Activated CD8-positive, alpha-beta T cell treated with anti-CD3 and anti-CD28 coated beads, Interleukin-2, amount 10 ng/mL, durations not matched to agents 7 days and 5 days (primary cell): ENCODE measurements at places on chromosomes 11 and 22.
A peak's percentile ranks its signal among the peaks of the same experiment; 100 is the strongest.

GRCh38 chr11:86670181-86670580, 2.2 kb downstream of the ME3 start:
- no peak for DNase-seq

DNA sequence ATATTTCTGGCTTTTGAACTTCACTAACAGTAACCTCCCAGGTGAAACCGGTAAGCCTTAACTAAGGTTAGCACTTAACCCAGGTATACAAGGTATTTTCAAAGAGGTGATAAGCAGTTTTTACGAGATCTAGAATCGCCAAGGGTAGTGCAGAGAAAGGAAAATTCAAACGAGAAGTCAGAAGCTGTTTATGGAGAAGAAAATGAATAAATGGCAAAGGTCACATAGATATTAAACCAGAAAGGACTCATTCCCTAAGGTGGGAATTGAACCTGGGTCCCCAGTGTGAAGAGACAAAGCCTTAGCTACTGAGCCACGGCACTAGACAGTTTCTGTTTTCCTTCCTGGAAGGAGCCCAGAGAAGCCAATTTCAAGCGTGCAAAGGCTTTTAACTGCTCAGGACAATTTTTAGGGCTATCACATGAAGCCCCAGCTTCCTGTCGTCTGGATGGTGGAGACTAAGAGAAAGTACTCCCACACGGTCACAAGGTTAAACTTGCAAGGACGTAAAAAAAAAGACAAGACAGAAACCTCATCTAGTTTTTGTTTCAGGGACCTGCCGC, 5.7 kb upstream of the C1QTNF6 start:
- peak; percentile 70 for DNase-seq

DNA sequence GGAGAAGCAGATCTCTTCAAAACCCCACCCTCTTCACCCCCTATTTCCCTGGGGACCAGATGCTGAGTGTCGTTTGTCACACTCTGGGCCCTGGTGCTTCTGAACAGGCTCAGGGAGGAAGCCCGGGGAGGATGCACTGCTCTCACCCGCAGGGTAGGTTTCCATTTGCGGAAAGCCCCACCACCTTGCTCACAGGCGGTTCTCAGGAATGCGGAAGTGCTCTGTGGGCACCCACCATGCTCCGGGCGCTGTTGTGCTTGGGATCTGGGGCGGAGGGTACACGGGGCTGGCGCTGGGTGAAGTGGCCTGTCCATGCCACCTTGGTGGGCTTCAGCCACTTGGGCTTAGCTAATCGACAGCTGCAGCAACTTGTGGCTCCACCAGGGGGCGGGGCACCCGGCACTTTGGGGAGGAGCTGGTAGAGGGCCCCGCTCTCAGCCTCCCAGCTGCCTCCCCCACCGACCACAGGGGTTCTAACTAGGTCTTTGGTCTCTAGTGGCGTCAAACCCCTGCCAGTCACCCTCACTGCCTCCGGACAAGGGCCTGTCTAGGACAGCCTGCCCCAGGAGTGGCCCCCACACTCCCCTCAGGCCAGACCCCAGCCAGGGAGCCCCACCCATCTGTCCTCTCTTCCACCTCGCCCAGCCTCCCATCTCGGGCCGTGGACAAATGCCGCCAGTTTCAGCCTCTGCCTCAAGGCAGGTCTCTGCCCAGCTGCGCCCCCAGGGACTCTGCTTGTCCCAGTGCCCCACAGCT, 7.4 kb downstream of the NDUFV1 start:
- DNase-seq: peak; percentile 90

GRCh38 chr11:124669193-124669592, 4.3 kb downstream of the SIAE start:
- peak; percentile 60 for DNase-seq

- DNase-seq: peak; percentile 62
These were observed at the start of gene MMP11 for GRCh38 chr22:23772649-23773473. MMP11 (plus strand) TSS chr22:23772849; CDS start chr22:23772871, 22 bp downstream.

DNA sequence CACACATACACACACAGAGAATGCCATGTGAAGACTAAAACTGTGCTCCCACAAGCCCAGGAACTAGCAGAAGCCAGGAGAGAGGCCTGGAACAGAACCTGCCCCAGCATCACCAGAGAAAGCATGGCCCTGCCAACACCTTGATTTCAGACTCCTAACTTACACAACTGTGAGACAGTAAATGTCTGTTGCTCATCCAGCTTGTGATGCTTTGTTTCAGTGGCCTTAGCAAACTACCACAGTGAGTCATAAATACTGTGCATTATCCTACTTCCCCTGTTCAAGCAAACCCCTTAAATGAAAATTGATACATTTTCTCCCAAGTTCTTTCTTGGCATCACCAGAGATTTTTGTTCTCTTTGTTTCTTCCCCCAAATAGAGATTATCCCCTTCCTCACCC, 1539.4 kb upstream of the TENM4 start:
- no peak for DNase-seq

DNA sequence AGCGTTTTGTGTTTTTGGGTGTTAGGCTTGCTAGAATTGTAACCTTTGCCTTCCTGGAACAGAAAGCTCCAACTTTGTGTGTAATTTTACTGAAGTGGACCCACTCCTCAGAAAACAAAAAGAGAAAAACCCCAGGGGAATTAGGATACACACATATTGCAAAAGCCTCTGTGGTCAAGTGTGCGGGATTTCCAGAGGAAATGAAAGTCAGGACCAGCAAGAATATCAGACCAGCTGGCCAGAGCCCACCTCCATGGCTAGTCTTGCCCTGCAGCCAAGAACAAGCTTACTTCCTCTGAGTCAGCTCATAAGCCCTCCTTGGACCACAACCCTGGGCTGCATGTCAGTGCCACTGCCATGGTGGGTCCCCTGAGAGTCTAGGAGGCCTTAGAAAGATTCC, 37.0 kb upstream of the FTH1 start:
- no peak for DNase-seq

- no peak for DNase-seq
These were observed 33.5 kb upstream of the RAB38 start for GRCh38 chr11:88208745-88209144.

- no peak for DNase-seq
These were observed 130.6 kb downstream of the WNT11 start for GRCh38 chr11:76075716-76076115.

GRCh38 chr11:33321422-33321821, 64.2 kb downstream of the HIPK3 start:
- DNase-seq: no peak

GRCh38 chr11:123429913-123430720, at the start of gene GRAMD1B:
GRAMD1B (plus strand) TSS chr11:123430269; CDS start chr11:123430793, 524 bp downstream.
- DNase-seq: peak; percentile 90

GRCh38 chr11:130720232-130721022, 195.9 kb downstream of the SNX19 start:
- DNase-seq: no peak

DNA sequence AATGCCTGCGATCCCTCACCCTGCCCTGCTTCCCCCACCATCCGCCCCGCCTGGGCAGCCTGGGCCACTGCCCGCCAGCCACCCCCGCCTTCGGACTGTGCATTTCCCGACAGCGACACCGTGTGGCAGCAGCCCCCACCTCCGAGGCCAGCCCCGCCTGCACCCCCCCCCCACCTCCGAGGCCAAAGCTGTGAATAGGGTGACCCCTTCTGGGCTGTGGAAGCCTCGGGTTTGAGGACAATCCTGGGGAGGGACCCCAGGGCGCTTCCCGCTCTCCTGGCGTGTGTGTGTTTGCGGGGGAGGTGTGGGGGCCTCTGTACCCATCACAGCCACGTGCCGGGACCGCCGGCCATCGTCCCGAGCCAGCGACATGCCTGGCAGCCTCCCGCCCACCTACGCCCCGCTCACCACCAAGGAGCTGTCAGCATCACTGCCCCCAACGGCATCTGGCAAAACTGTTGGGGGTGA, 33.8 kb upstream of the PPARA start:
- peak; percentile 87 for DNase-seq

DNA sequence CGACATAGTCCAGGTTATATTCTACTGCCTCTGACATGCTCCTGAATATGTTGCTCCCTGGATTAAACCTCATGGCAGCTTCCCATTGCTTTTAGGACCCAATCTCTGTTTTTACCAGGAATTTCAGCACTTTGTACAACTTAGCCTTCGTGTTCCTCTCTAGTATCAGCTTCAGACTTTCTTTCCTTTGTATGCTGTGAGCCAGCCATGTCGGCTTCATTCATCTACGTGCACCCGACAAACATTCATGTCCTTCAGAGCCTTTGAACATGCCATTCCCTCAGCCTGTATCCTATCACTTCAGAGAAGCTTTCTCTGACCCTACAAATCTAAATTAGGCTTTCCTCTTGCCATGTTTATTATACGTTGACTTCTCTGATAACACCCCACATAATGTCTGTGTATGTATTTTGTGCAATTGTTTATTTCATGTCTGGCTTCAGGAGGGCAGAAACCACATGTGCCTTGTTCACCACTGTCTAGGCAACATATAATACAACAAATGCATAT, 743.4 kb downstream of the OPCML start:
- no peak for DNase-seq

DNA sequence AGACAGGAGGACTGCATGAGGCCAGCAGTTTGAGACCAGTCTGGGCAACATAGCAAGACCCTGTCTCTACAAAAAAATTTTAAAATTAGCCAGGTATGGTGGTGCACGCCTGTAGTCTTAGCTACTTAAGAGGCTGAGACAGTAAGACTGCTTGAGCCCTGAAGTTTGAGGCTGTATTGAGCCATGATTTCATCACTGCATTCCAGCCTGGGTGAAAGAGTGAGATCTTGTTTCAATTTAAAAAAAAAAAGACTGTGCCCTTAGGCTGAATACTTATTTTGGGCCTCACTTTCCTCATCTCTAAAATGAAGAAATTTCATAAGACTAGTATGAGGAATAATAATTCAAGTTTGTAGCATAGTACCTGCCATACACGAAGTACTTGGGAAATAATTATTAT, 6.9 kb downstream of the AQP11 start:
- no peak for DNase-seq

- no peak for DNase-seq
These were observed 34.6 kb upstream of the CEP126 start for GRCh38 chr11:101880222-101880621.

- DNase-seq: no peak
These were observed 61.4 kb downstream of the EFCAB6 start for GRCh38 chr22:43750751-43751150.

DNA sequence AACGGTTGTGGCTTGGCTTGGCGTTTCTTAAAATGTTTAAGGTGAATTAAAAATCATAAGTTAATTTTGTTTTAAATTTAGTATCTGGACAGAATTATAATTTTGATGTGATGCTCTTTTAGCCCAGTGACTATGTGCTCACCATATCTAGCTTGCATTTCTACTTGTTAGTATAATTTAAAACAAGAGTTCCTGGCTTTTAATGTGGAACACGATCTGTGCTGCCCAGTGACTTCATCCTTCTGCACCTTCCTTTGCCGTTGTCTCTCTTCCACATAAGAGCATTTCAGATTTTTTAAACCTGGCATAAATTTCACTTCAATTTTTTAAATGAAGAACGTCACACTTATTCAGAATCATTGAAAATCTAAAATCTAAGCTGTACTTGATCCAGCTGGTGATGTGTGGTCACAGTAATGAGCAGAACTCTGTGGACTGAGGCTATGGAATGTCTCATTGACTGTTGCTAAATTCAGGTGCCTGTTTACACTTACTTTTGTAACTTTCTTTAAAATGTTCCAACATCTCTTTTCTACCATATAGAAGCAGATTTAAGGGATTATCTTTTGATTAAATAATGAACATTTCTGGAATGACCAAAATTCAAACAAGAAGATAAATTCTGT, 75.4 kb upstream of the ADSL start:
- DNase-seq: no peak

DNA sequence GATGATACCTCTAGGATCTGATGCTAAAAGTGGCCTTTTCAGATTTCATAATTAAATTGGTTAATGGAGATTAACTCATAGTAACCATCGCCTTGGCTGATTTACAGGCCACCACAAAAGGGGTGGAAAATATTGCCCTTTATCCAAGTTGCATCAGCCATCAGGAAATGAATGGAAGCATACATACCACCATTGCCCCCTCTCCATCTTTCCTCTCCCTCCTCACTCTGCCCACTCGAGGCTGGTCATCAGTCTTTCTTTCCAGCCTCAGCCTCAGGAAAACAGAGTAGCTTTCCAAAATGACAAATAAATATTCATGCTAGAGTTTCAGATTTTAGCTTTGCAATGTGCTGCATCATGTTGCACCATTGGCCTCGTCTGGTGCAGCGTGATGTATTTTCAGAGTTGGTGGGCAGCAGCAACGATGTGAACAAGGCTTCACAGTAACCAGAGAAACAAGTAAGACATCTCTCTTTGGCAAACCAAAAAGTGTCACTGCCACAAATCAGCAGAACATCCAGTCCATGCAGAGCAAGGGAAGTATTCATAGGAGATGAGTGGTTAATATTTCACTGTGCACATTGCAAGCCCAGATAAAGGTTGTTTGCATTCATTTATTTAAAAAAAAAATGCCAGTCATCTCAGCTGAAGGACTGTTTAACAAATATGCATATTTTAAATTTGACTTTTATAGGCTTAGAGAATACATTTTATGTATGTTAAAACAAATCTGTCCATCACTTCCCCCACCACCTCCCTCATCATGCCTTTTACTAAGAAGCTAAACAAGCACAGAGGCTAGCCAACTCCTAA, 136.7 kb upstream of the FAT3 start:
- DNase-seq: no peak

- no peak for DNase-seq
These were observed 311.6 kb downstream of the MIAT start for GRCh38 chr22:26968859-26969523.

DNA sequence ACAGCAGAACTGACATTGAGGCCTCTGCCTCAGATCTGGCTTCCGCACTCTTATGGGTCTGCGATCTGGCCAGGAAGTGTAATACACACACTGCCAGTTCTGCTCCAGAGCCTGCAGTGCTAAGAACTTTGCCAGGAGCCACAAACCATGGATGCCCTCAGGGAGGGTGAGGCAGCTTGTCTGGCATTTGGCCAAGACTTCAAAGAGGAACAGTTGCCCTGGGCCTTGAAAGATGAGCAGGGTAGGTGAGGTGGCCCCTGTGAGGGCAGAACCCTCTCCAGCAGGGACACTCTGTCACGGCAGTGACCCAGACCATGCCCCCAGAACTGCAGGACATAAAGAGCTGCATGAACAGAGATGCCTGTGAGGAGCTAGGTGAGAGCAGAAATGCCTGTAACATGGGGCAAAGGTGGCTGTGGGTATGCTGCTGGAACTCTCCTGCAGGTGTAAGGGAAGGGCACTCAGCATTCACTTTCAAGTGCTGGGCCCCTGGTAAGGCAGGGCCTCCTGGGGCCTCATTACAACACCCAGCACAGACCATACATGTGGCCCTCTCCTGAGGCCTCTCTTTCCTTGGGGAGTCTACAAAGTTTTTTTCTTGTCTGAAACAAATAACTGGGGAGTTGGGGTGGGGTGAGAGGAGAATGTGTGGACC, 47.3 kb downstream of the NEU3 start:
- DNase-seq: no peak

DNA sequence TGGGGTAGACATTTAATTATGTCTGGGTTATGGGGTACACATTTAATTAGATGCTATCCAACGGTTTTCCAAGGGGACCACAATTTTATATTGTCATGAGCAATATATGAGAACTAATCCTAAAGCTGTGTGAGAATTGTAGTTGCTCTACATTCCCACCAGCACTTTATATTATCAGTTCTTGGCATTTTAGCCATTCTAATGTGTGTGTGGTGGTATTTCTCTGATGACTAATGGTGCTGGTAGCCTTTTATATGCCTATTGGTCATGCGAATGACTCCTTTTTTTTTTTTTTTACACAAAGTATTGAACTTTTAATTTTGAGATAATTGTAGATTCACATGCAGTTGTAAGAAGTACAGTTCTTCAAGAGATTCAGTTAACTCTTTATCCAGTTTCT, 26.2 kb downstream of the TMEM135 start:
- no peak for DNase-seq

GRCh38 chr11:117052196-117053149, 45.8 kb downstream of the SIK3 start:
- DNase-seq: no peak
